Fibroblast of skin of left quadriceps (primary cell): ENCODE measurements at places on chromosomes 7 and 10.

GRCh38 chr7:21071561-21072501 lies 285.1 kb upstream of the SP8 start:
- DNase-seq = no peak

- no peak for DNase-seq
These were observed 105.3 kb downstream of the OAT start for GRCh38 chr10:124313374-124313773.

DNA sequence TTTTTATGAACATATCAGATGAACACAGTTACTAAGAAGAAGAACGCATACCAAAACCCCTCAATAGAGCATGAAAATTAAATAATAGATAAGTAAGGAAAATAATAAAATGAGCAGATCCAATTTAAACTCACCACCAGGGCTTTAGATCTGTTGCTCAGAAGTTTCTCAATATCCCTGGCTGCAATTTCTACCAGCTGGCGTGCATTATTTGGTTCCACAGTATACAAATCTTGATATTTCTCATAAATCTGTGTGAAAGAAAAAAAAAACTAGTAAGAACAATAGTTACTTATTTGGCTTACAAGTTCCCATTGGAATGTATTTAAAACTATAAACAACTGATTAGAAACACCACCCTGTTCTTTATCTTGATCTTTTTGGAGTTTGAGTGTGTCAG lies 108.6 kb downstream of the CACNA2D1 start:
- DNase-seq = no peak

- no peak for DNase-seq
These were observed 377.6 kb downstream of the MDFIC start for GRCh38 chr7:115299397-115300037.

- DNase-seq = peak; percentile 5
These were observed 171.5 kb upstream of the SP4 start for GRCh38 chr7:21256310-21256877.

DNA sequence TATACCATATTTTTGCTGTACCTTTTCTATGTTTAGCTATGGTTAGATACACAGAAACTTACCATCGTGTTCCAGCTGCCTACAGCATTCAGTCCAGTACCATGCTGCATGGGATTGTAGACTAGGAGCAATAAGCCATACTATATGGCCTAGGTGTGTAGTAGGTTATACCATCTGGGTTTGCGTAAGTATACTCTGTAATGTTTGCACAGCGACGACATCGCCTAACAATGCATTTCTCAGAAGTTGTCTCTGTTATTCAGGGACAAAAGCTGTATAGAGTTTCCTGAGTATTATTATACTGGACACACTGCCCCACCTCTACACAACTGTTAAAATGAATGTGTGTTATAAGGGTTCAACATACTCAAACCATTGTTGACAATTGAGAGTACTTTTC lies 93.8 kb upstream of the MKI67 start:
- no peak for DNase-seq

GRCh38 chr7:24595671-24596418 lies 22.6 kb downstream of the PALS2 start:
- DNase-seq = no peak

DNA sequence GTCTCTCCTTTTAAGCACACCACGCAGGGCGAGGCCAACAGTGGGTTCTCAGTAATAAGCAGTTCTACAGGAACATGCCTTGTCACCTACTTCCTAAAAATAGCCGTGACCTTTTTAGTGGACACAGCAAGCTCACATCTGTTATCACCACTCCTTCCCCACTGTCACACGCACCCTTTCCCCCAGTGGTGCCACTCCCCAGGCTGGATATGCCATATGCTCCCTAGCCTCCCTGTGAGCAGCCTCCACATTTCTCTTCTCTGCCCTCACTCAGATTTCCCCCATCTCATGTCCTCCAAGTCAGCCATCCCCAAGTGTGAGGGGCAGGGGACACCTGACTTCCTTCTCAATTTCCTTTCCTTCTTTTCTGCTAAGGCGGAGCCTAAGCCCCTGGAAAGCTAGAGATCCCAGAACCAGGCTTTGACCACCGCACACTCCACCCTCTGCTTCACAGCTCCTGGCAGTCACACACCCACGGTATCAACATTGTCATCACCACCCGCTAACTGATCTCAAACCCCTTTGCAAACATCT lies 3.7 kb downstream of the ANXA11 start:
- DNase-seq = no peak

DNA sequence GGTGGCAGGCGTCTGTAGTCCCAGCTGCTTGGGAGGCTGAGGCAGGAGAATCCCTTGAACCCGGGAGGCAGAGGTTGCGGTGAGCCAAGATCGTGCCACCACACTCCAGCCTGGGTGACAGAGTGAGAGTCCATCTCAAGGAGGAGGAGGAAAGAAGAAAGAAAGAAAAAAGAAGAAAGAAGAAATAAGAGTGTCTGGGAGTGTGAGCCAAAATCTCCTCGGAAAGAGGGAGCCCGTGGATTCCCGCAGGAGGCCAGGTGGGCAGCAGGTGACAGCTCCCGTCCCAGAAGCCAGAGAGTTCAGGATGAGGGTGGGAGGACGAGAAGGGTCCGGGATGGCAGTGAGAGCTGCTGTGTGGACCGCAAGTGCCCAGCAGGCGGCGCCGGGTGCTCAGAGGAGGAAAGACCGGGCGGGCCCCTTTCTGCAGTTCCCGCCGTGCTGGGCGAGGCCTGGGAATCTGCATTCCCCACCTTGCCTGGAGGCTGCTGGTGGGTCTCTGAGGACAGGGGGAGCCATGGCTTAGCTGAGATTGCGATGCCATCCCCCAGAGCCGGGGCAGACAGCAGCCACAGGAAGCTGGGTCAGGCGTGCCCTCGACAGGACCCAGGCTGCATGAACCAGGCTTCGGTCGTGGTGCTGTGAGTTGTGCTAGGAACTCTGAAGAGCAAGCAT lies 17.1 kb upstream of the AMZ1 start:
- peak; percentile 10 for DNase-seq

GRCh38 chr10:34815185-34816084 lies at the start of gene PARD3:
TSS of gene PARD3 (minus strand) at chr10:34815296. CDS start at chr10:34814995, 301 bp downstream.
- no peak for DNase-seq

GRCh38 chr7:151415375-151416105 lies 5.7 kb upstream of the WDR86 start:
- DNase-seq = no peak

DNA sequence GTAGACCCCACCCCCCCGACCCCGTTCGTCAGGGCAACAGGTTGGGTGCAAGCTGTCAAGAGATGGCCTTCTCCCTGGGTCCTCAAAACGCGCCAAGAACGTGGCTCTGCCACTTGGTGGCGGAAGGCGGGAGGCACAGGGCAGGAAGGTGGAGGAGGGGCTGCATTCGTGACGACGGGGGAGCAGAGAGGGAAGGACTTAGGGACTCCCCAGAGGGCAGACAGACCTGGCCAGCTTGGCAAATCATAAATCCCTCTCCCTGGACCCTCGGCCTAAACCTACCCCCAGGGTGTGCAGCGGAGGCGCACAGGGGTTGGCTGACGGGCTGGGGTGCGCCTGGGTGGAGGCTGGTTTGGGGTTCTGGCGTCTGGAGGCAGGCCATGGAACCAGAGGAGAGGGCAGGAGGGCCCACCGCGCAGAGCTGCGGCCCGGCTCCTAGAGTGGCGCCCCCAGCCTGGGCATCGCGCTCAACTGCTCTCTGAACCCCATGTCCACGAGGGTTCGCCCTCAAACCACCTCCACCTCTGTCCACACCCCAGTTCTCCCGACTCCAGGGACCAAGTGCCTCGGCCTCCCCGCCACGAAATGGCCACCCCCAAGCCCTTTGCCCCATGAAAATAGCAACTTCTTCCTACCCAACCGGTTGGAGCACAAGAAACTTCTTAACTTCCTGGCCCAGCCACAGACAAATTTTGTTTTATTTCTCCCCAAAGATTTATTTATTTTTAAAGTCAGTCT lies 10.8 kb upstream of the GATA3 start:
- DNase-seq = no peak

DNA sequence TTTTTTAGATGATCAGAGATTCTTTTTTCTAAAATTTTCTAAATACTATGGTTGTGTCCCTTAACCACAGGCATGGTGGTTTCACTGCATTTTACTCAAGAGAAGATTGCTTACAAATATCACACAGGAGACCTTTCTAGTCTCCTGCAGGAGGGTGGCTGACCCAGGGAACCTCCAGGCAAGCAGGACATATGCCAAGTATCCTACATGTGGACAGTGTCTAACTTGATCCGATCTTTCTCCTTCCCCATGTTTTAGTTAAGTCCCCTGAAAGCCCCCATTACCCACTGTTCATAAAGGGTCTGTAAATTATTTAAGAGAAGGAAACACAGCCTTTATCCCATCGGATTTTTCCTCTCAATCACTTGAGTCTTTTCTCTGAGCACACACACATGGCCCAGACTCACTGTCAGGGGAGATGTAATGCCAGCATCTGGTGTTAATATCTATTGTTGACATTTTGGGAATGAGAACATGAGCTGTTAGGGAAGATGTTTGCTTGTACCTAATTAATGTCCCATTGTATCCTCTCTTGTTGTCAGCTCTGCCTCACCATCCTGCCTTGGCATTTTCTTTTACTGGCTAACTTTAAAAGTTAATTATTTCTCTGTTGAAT lies 755.2 kb downstream of the AUTS2 start:
- DNase-seq = peak; percentile 35

DNA sequence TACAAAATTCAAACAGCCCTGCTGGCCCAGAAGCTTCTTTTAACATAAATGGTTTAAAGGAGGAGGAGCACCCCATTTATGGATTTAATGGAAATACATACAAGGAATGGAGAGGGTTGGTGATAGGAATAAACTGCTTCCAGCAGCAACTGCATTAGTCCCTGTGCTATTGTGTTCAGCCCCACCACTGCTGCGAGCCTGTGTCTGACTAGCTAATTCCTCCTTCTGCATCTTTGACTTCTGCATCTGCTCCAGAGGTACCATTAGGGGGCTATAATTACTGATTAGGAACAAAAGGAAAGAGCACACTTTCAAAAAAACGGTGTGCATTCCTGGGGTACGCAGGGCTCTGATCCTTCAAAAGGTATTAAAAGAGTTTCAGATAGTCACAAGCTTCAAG lies 24.8 kb downstream of the CDCA7L start:
- no peak for DNase-seq

- DNase-seq = no peak
These were observed 127.5 kb downstream of the ABCA13 start for GRCh38 chr7:48298779-48299178.

DNA sequence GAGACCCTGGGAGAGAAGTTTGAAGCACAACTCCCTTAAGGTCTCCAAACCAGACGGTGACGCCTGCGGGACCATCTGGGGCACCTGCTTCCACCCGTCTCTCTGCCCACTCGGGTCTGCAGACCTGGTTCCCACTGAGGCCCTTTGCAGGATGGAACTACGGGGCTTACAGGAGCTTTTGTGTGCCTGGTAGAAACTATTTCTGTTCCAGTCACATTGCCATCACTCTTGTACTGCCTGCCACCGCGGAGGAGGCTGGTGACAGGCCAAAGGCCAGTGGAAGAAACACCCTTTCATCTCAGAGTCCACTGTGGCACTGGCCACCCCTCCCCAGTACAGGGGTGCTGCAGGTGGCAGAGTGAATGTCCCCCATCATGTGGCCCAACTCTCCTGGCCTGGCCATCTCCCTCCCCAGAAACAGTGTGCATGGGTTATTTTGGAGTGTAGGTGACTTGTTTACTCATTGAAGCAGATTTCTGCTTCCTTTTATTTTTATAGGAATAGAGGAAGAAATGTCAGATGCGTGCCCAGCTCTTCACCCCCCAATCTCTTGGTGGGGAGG lies 10.8 kb downstream of the SERPINE1 start:
- no peak for DNase-seq

DNA sequence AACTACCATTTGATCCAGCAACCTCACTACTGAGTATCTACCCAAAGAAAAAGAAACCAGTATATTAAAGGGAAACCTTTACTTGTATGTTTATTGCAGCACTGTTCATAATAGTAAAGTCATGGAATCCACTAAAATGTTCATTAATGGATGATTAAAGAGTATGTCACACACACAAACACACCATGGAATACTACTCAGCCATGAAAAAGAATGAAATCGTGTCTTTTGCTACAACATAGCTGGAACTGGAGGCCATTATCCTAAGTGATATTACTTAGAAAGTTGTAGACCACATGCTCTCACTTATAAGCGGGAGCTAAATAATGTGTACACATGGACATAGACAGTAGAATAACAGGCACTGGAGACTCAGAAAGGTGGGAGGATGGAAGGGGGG lies 203.0 kb upstream of the SLC26A5 start:
- DNase-seq = no peak

DNA sequence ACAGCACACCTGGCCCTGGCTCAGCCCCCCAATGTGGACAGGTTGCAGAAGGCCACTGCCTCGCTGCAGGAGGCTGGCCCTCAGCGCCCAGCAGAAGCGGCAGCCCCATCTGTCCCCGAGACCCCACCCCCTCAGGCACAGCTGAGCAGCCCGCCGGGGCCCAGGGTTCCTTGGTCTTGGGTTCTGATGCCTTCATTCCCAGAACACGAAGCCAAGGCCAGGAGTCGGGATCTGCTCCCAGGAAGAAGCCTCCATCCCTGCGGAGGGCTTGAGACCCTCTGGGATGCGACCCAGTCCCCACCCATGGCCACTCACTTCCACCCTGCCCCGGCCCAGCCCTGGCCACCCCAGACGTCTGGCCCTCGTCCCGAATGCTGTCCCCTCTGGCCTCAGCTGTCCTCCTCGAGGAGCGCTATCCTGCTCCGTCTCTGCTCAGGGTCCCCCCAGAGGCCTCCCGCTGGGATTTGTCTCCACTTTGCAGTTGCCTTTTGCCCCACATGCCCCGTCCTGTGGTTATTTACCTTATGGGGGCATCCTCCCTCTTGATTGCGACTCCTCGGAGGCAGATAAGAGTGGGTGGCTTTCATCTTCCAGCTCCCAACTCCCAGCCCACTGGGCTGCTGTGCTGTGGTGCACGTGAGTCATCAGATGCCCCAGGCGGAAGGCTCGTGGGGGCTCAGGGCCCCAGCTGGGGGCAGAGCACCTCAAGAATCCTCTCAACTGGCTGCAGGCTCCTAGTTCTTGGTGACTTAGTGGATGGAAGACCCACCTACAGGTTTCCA lies 97.5 kb downstream of the MKI67 start:
- no peak for DNase-seq

DNA sequence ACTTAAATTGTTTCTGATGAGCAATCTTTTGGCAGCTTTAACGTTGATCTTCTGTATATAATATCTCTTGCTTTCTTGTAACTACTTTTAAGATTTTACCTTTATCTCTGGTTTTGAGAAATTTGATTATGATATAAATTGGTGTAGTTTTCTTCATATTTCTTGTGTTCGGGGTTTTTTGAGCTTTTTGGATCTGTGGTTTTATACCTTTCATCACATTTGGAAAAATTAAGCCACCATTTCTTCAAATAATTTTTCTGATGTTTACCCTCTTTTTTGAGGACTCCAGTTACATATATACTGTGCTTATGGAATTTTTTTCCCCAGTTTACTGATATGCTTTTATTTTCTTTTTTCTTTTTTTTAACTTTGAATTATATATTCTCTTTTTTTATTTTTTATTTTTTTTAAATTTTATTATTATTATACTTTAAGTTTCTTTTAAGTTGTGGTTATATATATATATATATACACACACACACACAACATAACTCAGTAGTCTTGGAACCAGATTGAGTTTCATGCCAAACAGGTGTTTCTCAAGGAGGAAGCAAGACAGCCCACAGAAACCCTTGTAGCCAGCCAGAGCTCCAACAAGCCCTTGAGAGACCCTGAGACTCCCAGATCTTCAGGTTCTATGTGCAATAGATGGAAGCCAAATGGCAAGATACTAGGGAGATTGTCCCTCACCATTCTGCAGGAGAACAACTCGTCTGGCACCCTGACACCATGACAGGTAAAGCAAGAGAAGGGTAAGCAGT lies 27.5 kb upstream of the NME8 start:
- DNase-seq = no peak
